Stimulated activated naive CD8-positive, alpha-beta T cell treated with anti-CD3 and anti-CD28 coated beads, Interleukin-15, amount 100 ng/mL, for 72 hours (primary cell): ENCODE measurements at places on chromosomes 3 and 15.

DNA sequence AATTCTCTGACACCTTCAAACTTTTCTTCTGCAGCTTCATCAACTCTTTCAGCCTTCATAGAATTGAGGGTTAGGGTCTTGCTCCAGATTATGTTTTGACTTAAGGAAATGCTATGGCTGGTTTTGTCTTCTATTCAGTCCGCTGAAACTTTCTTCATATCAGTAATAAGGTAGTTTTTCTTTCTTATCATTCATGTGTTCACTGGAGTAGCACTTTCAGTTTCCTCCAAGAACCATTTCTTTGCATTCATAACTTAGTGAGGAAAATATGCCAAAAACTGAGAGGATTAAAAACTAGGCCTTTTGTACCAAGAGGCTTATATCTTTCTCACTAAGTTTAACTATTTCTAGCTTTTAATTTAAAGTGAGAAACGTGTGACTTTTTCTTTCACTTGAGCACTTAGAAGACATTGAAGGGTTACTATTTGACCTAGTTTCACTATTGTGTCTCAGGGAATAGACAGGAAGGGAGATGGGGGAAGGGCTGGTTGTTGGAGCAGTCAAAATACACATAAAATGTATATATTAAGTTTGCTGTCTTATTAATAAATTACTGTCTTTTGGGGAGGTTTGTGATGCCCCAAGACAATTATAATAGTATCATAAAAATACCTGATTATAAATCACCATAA is 1110.1 kb downstream of the TBL1XR1 start:
- DNase-seq: no peak

GRCh38 chr3:24177201-24177600 is 232.1 kb downstream of the NR1D2 start:
- no peak for DNase-seq

GRCh38 chr3:43214616-43215015 is 71.7 kb upstream of the SNRK start:
- DNase-seq: no peak

GRCh38 chr3:183489455-183490210 is 61.2 kb upstream of the MCF2L2 start:
- DNase-seq: no peak

DNA sequence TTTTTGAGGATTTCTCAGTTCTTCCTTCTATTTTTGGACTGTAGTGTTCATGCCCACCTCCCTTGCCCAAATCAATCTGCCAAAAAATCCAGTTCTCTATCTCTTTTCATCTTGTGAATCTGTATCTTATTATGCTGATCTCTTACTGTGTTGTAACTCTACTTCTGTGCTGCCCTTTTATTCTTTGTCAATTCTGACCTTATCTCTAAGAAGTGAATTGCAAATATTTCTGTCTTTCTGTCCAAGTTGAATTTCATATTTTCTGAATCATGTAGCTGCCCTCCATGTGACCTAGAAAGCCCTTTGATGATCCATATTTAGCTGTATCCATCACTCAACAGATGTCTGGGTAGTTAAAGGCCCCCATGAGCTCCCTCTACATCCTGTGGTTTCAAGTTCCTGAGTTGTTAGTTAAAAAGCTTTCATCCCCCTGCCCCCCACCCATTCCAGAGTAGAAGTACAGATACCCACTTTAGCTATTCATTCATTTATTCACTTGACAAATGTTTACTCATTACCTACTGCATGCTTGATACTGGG is 33.6 kb upstream of the ETV5 start:
- no peak for DNase-seq

DNA sequence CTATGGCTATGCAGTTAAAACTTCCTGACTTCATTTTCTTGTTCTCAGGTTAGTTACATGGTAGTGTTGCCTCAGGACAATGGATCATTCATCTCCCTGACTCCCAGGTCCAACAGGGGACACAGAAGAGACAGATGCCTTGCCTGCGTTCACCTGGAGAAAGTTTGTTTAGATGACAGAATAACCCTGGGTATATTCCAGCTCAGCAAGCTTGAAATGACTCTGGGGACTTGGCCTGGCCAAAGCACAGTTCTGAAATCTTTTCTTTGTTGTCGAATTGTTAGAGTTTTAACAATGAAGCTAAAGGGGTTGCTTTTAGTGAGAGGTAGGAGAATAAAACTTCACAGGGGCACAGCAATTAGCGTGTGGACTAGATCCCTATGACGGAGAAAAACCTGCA is 206.1 kb downstream of the PDZRN3 start:
- no peak for DNase-seq

GRCh38 chr15:40764629-40765103 is 798 bp downstream of the GCHFR start:
- DNase-seq: no peak

GRCh38 chr15:90889313-90889730 is 5.0 kb downstream of the FES start:
- DNase-seq: no peak

DNA sequence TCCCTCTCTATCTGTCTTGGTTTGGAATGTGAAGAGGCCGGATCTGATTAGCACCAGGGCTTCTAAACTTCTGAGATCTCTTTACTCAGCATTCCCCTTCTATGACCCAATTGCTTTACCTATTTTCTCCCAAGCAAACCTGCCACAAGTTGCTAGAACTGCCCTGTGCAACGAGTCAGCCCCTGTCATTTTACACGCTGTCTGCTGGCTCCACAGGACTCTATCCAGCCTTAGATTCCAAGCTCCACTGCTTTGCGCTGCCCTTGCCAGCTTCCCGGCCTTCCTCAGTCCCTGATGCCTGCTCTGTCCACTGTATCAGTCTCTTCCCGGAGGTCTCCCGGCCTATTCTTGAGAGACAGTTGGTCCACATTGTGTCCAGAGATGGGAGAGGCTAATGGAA is 12.3 kb downstream of the CEP19 start:
- DNase-seq: no peak

DNA sequence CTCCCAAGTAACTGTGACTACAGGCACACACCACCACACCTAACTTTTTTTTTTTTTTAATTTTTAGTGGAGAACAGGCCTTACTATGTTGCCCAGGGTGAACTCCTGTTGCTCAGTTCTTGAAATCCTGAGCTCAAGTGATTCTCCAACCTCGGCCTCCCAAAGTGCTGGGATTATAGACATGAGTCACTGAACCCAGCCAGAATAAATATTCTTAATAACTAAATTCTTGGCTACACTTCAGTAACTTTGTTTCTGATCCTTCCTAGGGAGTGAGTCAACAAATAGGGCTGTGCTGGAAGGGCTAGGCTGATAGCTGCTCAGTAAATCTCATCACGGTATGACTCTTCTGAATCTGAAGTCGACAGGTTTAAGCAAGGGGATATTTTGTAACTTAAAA is 56.6 kb downstream of the P3H2 start:
- no peak for DNase-seq

DNA sequence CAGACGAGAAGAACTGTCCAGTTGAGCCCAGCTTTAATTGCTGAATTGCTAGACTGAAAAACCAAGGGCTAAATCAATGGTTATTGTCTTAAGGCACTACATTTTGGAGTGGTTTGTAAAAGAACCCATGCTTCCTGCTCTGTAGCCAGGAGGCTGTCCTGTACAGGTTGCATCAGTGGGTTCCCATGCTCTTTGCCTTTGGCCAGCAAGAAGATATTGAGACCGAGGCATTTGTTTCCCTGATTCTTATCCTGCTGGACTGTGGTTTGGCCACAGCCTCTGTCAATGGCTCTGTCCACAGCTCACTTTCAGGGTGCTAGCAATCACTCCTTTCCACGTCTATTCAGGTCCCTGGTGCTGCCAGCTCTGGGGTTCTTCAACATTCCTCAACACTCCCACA is 89.6 kb downstream of the FAM43A start:
- no peak for DNase-seq

GRCh38 chr3:188531210-188531609 is 377.3 kb downstream of the LPP start:
- DNase-seq: no peak

GRCh38 chr3:51937014-51937413 is 4.7 kb downstream of the RRP9 start:
- no peak for DNase-seq

DNA sequence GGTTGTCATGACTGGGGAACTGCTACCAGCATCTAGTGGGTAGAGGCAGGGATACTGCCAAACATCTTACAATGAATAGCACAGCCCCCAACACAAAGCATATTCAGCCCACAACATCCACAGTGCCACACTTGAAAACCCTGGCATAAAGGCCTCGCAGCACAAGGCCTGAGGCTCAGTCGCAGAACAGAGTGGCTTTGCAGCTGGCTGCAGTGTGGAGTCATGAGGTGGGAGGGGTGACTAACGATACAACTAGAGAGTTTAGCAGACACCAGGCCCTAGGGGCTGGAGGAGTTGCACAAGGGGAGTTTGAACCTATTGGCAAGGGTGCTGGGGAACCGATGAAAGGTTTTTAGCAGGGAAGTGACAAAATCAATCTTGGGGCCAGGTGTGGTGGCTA is 32.1 kb downstream of the GRK7 start:
- DNase-seq: no peak

GRCh38 chr15:65829130-65829764 is 37.2 kb upstream of the DENND4A start:
- DNase-seq: no peak

GRCh38 chr3:62604298-62604697 is 230.9 kb upstream of the FEZF2 start:
- DNase-seq: no peak

DNA sequence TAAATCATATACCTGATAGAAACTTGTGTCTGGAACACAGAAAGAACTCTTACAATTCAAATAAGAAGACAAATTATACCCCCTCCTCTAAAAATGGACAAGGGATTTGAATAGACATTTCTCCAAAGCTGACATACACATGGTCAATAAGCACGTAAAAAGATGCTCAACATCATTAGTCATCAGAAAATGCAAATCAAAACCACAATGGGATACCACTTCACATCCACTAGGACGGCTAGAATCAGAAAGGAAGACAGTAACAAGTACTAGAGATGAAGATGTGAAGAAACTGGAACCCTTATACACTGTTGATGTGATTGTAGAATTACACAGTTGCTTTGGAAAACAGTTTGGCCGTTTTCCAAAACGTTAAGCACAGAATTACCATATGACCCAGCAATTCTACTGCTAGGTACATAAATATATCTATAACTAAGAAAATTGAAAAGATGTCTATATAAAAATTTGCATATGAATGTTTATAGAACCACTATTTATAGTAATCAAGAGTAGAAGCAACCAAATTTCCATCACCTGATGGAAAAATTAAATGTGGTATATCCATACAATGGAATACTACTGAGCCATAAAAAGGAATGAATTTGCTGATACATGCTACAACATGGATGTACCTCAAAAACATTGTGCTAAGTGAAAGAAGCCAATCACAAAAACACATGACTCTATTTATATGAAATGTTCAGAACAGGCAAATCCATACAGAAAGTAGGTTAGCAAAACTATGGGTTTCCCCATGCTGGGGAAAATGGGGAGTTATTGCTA is 60.8 kb downstream of the GREM1 start:
- DNase-seq: no peak

- DNase-seq: no peak
Measured at GRCh38 chr3:142925140-142925539, 36.3 kb upstream of the PCOLCE2 start.

DNA sequence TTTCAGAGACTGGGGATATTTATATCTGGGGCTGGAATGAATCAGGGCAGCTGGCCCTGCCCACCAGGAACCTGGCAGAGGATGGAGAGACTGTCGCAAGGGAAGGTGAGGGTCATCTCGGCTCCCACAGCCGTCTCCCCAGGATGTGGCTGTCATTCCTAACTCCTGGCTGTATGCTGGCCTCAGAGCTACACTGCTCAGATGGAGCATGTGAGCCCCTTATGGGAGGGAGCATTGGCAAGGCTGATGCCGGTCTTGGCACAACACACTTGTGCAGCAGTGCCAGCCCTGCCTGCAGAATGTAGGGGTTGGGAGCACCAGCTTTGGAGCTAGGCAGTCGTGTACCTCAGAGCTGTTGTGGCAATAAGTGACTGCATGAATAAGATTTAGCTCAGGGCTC is 5.2 kb downstream of the RCCD1 start:
- DNase-seq: no peak

DNA sequence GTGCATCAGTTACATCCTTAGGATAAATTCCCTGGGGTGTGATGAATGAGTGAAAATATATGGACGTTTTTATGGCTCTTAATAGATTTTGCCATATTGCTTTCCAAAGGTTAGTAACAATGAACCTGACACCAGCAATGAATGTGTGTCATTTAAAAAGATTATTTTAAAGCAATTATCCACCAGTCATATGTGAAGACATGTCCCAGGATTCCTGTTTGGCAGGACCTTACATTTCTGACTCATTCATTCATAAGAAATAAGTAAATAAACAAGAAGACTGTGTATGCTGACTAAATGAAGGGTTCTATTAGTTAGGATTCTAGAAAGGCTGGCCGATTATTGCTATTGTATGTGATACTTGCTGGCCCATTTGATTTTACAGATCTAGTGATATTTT is 201.5 kb downstream of the SOX2 start:
- no peak for DNase-seq

DNA sequence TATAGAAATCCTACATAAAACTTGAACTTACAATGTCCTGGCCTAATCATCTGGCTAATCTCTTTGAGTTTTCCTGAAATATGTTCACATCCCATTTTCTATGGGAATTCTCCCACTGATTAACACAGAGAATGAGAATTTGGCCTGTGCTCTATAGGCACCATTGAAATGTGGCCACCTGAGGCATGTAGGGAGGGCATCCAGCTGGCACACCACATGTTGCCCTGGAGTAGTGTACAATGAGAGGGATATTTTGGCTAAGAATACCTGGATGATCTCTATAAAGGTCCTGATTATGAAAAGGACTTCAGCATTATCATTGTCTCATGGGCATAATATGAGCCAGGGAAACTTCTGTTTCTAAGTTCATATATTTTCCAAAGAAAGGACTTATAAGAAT is 324.0 kb downstream of the ZBTB20 start:
- no peak for DNase-seq

DNA sequence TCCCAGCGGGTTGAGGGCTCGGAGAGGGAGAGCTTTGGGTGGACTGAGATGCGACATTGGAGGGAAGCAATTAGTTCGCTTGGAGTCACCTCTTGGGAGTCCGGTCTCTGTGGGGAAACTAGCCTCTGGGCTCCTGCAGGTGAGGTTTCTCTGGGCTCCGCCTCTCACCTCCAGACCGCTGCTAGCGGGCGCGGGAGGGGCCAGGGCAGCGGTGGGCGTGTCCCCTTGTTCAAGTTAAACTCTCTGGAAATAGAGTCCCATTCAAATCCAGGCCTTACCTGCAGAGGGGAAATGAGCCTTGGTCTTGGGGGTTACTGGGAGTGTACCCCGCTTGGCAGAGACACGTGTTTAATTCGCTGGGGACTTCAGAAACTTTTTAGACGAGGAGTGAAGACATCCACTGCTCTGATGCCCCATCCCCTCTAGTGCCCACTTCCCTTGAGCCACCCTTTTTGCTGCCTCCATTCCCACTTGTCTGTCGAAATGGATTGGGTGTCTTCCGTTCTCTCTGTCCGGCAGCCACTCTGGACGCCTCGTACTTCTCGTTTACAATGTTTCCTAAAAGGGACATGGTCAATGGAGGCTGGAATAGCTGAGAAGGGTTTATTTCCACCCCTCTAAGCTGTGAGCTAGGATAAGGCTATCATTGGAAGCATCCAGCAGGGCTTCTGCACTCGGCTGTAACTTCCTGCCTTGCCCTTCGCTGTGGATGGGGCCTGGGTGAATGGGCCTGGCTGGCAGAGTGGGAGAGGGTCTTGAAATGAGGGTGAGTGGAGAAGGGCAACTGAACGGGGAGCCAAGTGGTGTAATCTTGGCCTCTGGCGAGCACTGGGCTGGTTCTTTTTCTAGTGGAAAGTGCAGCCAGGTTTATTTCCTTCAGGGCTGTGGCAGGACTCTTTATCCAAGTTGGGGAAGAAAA is 1.1 kb downstream of the MITF start:
- DNase-seq: no peak
